Esophagus squamous epithelium (tissue), 5 donors: ENCODE measurements at places on chromosomes 3 and 15.

GRCh38 chr3:131847966-131848510 is 186.8 kb downstream of the CPNE4 start:
- no peak for DNase-seq

DNA sequence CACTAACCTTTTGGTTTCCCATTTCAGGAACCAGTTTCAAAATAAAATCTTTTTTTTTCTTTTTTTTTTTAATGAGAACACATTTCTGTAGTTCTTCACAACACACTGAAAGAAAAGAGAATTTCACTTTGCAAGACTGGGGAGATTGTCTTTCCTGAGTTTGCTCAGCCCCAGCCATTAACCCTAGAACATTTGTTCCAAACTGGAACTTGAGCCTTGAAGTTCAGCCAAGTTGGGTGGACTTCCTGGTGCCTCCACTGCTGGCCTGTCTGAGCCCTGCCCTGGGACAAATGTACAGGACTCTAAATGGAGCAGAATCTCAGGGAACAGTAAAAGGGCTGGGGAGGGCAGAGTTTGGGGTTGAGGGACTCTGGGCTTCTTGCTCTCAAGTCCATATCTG is 196.4 kb upstream of the LPP start:
- no peak for DNase-seq

GRCh38 chr3:181855825-181856224 is 144.1 kb downstream of the SOX2 start:
- no peak for DNase-seq

DNA sequence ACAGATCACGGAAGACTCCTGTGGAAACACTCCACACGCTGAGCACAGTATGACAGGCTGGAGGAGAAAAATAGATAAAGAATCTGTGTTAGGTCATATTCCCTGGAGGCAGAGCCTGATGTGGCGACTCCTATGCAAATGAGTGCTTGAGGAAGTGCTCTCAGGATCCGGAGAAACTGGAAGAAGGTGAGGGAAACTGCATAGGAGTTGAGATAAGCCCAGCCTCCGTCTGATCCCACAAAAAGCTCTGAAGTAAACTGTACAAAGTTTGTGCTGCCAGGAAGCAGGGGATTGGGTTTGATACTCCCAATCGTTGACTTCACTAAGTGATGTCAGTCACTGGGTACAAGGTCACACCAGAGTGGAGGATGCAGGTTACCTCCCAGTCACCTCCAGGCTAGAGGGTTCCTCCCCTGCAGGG is 33.4 kb downstream of the OSBPL10 start:
- no peak for DNase-seq

DNA sequence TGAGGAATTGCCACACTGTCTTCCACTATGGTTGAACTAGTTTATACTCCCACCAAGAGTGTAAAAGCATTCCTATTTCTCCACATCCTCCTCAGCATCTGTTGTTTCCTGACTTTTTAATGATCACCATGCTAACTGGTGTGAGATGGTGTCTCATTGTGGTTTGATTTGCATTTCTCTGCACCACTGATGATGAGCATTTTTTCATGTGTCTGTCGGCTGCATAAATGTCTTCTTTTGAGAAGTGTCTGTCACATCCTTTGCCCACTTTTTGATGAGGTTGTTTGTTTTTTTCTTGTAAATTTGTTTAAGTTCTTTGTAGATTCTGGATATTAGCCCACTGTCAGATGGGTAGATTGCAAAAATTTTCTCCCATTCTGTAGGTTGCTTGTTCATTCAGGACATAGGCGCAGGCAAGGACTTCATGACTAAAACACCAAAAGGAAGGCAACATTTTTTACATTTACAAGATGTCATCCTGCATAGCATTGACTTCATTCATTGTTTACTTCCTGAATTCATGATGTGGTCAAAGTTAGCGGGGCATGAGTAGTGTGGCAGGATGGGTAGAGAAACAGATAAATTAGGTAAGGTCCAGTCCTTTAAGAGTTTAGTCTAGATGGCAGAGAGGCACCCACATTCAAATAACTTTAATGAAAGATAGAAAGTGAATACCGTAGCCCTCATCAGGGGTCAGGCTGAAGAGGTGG is 45.1 kb upstream of the LPP start:
- DNase-seq, result no peak

DNA sequence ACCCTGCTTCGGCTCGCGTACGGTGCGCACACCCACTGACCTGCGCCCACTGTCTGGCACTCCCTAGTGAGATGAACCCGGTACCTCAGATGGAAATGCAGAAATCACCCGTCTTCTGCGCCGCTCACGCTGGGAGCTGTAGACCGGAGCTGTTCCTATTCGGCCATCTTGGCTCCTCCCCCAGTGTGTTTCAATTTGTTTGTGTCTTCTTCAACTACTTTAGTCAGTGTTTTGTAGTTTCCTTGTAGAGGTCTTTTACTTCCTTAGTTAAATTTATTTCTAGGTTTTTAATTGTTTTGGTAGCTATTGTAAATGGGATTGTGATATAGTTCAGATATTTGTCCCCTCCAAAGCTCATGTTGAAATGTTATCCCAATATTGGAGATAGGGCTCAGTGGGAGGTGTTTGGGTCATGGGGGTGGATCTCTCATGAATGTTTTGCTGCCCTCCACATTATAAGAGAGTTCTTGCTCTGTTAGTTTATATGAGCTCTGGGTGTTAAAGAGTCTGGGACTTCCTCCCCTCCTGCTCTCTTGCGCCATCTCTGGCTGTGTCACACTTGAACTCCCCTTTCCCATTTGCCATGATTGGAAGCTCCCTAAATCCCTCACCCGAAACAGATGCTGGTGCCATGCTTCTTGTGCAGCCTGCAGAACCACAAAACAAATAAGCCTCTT is 304.4 kb downstream of the DOCK3 start:
- no peak for DNase-seq

DNA sequence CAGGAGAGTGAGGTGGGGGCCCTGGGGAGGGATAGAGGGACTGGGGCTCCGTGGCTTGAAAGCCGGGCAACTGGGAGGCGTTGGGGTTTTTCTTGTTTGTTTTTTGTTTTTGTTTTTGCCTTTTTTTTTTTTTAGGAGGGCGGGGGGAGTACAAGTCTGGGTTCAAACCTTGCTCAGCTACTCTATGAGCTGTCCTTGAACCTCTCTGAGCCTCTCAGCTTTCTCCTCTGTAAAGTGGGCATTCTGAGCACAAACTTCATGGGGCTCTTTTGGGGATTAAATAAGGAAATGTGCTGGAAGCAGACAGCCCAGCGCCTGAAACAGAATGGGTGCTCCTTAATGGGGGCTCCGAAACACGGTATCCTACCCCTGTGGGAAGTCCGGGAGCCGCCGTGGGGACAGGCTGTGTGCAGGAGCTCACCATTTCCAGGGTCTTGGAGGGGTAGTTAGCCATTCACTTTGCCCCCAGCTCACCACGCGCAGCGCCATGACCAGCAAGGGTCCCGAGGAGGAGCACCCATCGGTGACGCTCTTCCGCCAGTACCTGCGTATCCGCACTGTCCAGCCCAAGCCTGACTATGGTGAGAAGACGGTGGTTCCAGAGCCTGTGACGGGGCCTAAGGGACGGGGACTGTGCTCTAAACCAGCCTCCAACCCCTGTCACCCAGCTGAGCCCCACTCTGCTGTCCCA is 388 bp downstream of the ACY1 start:
- no peak for DNase-seq

DNA sequence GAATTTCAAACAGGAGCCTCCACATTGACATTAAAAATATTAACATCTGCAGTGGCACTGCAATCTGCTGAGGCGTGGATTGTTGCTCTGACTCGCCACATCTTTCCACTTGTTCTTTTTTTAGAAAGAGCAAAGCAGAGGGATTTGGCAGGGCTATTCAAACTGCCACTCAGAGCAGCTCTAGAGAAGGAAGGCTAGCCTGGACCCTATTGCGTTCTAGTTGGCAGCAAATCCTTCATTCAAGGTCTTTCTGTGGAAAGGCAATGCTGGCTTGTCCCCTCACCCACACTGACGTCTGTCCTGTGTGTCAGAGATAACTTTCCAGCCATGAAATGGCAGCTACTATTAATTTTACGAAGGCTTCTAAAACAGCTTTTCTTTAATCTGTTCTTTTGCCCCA is 483.2 kb upstream of the SGO1 start:
- no peak for DNase-seq

- no peak for DNase-seq
Measured at GRCh38 chr3:34364335-34364734, 565.9 kb downstream of the PDCD6IP start.

DNA sequence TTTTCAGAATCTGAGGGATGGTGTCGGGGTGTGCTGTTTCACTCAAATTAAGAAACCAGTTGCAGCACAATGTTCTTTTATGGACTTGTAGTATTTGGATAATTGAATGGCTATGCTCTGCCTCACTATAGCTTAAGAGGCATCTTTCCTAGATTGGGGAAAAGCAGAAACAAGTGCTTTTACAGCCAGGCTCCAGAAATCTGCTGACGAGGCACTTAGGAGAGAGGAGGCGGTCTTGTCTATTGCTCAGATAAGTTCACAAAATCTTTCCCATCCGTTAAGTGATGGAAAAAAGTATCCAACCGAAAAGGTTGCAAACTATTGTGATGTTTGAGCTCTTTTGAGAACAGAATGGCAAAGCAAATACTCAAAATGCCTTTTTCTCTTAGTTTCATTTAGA is 336.1 kb upstream of the RARB start:
- no peak for DNase-seq

GRCh38 chr15:101684384-101684783 is 32.2 kb upstream of the TM2D3 start:
- no peak for DNase-seq

GRCh38 chr3:11035757-11036505 is 43.4 kb downstream of the SLC6A1 start:
- DNase-seq, result no peak

GRCh38 chr3:107800710-107801109 is 277.9 kb downstream of the BBX start:
- DNase-seq, result no peak

DNA sequence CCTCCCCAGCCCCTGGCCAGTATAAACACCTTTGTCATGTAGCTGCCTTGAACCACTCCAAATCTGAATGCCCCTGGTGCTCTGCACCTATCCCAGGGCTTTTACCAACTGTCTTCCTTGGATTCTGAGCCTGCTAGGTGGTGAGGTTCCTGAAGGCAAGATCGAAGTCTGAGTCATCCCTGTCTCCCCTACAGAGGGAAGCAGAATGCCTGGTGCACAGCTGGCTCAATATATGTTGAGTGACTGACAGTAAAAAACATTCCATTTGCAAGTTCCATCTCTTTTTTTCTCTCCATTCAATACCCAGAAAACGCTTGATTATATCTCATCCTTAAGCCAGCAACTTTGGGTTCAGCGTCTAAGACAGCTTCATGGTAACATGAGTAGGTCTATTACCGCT is 24.7 kb downstream of the SLC24A1 start:
- DNase-seq, result no peak

- DNase-seq, result no peak
Measured at GRCh38 chr3:32641356-32641755, 43.6 kb upstream of the CNOT10 start.

DNA sequence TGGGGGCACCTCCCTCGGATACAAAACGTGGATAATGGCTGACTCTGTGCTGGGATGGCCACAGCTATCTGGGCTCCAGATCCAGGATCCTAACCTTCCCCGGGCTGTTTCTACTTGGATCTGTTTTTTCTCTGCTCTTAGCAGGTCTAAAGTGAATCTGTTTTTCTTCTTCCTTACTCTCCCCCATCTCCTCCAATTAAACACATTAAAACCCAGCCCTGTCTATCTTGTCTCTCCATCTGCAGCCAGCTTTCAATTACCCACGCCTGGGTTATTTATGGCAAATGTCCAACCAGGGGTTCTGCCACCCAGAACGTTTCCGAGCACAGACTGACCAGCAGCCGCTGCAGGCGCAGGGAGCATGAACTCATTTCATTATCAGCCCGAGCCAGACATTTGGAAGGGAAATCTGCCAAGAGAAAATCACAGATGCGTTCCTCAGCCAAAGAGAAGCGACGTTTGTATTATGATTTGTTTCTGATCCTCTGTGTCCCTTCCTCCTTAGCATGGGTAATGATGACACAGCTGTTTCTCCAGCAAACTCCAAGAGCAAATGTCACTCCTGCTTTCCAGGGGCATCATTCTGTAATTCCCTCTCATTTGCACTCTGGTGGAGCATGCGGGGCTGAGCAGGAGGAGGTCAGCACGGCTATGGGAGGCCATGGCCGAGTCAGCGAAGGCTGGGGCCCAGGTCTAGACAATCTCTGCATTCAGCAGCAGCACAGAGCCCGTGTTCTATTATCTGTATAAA is 42.0 kb downstream of the UMPS start:
- DNase-seq, result no peak

DNA sequence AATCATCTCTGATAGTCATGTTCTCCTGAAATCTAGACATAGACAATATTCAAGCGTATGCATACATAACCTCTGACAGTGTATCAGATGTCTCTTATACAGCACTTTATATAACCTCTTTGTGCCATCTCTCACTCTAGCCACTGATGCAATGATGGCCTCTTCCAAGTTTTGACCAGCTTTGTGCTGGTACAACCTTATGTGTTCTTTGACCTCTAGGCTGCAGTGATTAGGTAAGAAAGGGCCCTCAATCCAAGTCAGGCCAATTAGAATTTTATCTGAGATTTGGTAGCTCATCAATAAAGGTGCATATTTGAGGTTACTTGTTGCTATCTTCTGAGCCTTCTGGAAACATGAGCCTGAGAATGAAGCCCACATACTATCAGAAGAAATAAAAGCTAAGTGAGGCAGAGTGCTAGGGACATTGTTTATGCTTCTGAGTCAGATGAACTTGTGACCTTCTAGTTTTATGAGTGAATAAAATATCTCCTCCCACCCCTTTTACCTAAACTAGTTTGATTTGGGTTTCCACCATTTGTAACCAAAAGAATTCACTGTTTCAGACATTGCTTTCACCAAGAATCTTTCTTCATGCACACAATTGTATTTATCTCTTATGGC is 283.2 kb upstream of the SUCLG2 start:
- no peak for DNase-seq

DNA sequence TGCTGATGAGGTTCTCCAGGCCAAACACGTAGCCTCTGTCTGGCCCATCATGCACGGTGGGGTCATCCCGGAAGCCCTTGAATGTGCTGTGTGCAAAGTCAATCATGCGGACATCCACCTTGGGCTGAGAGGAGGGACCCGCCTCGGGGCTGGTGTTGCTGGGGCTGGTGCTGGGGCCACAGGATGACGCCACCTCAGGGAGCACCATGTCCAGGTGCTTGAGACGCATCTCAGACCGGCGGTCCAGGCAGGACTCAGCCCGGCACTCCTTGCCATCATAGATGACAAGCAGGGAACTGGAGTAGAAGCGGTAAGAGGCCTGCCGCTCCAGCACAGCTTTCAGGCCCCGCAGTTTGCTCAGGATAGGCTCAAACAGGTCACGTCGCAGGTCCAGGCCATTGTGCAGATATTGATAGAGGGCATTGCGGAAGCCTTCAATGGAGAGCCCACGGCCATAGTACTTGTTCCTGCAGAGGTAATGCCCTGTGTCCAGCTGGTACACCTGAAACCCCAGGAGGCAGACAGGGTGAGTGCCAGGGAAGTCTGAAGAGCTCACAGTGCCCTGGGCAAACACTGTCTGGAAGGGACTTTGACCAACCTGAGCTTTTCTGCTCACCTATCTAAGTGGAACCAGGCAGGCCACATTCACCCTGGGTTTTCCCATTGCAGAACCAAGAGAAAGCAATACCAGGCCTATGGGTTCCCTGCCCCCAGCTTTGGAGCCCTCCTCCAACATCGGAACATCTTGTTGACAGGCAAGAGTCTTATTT is 3.6 kb upstream of the GMPPB start:
- no peak for DNase-seq

GRCh38 chr3:105385819-105386508 is 19.3 kb downstream of the ALCAM start:
- no peak for DNase-seq
